Natural killer cell (primary cell): ENCODE measurements at places on chromosomes 13 and 19.

DNA sequence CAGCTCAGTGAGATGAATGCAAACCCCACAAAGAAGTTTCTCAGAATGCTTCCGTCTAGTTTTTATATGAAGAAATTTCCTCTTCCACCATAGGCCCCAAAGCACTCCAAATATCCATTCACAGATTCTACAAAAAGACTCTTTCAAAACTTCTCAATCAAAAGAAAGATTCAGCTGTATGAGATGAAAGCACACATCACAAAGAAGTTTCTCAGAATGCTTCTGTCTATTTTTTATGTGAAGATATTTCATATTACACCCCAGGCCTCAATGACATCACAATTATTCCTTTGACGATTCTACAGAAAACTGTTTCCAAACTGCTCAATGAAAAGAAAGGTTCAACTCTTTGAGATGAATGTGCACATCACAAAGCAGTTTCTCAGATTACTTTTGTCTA is 1819.4 kb downstream of the UQCRFS1 start:
- no peak overlapping the region for H3K4me3 ChIP-seq
- DNase-seq = no peak
- H3K4me1 ChIP-seq = no peaks in the 10 kb centered on the region
- H3K27me3 ChIP-seq = no peaks in the 10 kb centered on the region
- H3K27ac ChIP-seq = no peak overlapping the region

DNA sequence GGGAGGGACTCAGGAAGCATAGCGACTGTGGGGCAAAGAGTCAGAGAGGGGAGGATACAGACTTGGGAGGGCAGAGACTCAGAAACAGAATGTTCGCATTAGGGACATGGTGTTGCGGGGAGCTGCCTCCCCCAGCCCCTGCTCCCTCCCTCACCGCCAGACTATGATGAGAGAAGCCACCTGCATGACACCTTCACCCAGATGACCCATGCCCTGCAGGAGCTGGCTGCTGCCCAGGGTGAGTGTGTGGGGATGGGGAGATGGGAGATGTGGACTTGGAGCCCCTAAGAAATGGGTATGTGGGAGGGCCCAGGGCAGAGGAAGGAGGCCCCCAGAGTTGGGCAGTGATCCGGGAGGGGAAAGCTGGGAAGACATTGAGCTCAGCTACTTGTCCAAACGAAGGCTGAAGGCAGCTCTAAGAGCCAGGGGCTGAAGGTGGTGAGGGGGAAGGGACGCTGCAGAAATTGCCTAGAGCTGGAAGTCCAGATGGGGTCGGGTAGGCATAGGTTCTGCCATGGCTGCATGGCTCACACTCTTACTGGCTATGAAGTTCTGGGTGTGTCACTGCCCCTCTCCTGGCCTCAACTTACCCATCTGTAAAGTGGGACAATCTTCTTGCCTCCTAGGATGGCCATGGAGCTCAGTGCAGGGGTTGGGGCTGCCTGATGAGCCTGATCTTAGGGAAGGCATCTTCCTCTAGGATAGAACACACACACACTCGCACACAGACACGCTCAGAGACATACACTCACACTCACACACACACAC is 1.4 kb downstream of the SPACA6 start:
- H3K36me3 ChIP-seq = no peaks in the 10 kb centered on the region
- H3K4me3 ChIP-seq = no peak overlapping the region
- H3K27ac ChIP-seq = no peak overlapping the region
- peaks cover 13% of the 10 kb centered on the region for H3K4me1 ChIP-seq

DNA sequence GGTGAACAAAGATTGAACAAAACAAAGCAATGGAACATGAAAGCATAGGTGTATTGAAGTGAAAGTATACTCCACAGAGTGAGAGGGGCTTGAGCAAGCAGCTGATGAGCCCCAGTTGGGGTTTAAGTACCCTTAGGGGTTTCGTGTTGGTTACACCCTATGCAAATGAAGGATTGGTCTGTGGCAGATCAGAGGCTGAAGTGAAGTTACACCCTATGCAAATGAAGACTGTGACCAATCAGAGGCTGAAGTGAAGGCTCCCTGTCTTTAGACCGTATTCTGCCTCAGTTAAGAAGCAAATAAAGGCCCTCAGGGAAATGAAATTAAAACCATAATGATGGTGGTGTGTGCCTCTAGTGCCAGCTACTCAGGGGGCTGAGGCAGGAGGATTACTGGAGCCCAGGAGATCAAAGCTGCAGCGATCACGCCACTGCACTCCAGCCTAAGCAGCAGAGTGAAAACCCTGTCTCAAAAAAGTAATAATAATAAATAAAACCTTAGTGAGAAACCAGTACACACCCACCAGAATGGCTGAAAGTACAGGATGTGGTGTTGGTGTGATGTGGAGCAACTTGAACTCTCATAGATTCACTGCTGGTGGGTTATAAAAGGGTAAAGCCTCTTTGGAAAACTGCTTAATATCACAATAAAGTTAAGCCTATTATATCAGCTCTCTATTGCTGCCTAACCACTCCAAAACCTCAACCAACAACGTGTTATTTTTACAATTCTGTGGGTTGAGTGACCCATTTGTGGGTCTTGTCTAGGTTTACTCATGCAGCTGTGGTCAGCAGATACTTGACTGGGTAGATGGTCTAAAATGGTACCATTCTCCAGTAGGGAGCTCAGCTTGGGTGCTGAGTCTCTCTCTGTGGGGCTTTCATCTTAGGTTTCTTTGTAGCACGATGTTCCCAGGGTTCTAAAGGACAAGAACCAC is 12.8 kb upstream of the UPF3A start:
- no peak for DNase-seq
- H3K4me3 ChIP-seq = peak overlapping the region; percentile 29
- peak overlapping the region; percentile 65 for H3K27ac ChIP-seq
- H3K36me3 ChIP-seq = peaks cover 27% of the 10 kb centered on the region
- H3K27me3 ChIP-seq = no peaks in the 10 kb centered on the region
- H3K4me1 ChIP-seq = peaks cover 60% of the 10 kb centered on the region

DNA sequence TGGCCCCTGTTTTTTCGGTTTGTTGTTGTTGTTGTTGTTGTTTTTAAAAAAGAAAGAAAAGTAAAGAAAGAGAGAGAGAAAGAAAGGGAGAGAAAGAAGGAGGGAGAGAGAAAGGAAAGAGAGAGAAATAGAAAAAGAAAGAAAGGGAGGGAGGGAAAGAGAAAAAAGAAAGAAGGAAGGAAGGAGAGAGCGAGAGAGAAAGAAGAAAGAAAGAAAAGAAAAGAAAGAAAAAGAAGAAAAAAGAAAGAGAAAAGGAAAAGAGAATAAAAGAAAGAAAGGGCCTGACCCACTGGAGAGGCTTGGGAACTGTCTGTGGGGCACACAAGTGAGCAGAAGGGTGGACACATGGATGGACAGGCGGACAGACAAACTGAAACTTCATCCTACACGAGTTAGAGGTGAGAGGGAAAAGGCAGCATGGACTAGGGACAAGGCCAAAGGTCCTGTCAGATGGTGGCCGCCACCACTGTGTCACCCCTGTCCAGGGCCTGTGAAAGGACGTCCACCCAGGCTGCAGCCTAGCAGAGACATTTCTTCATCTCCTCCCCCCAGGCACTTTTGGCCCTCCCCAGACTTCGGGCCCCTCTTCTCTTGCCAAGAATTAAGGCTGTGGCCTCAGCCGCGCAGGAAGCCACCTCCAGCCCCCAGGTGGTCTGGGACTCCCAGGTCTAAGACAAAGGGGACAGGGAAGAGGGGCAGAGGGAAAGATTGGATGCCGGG is 9.1 kb upstream of the BCAM start:
- no peak for DNase-seq
- no peak overlapping the region for H3K4me3 ChIP-seq
- no peak overlapping the region for H3K27ac ChIP-seq
- no peaks in the 10 kb centered on the region for H3K27me3 ChIP-seq

DNA sequence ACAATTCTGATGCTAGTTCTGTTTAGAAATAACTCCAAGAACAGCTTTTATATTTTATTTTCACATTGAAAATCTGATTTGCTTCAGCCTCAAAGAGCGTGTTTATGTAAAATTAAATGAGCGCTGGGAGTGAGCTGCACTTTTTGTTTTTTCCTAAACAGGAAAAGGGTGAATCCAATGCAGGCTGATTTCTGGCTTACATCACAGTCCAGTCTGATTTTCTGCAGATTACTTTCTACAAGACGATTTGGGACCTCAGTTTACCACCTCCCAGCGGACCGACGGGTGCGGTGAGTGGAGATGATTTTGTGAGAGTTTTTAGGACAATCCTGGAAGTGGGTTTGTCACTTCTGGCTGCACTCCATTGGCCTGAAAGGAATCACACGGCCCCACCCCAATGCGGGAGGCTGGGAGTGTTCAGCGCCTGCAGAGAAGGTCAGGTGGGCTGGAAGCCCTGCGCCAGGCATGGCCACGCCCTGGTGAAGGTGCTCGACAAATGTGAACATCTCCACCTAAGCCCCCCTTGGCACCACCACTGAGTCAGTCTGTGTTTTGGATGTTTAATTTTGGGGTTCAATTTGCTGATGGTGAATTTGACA is 90.1 kb downstream of the ANKRD10 start:
- no peaks in the 10 kb centered on the region for H3K4me1 ChIP-seq
- DNase-seq = no peak
- no peaks in the 10 kb centered on the region for H3K36me3 ChIP-seq
- no peak overlapping the region for H3K4me3 ChIP-seq
- H3K27ac ChIP-seq = no peak overlapping the region

GRCh38 chr13:23506071-23506806 is 64.0 kb upstream of the TNFRSF19 start:
- DNase-seq = no peak
- no peaks in the 10 kb centered on the region for H3K27me3 ChIP-seq
- H3K36me3 ChIP-seq = no peaks in the 10 kb centered on the region
- H3K4me3 ChIP-seq = no peak overlapping the region

- H3K27ac ChIP-seq = no peak overlapping the region
- no peaks in the 10 kb centered on the region for H3K27me3 ChIP-seq
- no peak overlapping the region for H3K4me3 ChIP-seq
- peaks cover 17% of the 10 kb centered on the region for H3K4me1 ChIP-seq
- no peak for DNase-seq
These were observed 992 bp upstream of the ADGRE1 start for GRCh38 chr19:6886277-6886897.

GRCh38 chr19:6564393-6564792 is 26.6 kb downstream of the CD70 start:
- H3K27me3 ChIP-seq = no peaks in the 10 kb centered on the region
- H3K27ac ChIP-seq = no peak overlapping the region
- H3K4me3 ChIP-seq = no peak overlapping the region

- H3K27ac ChIP-seq = no peak overlapping the region
- H3K27me3 ChIP-seq = no peaks in the 10 kb centered on the region
- no peak overlapping the region for H3K4me3 ChIP-seq
- H3K36me3 ChIP-seq = no peaks in the 10 kb centered on the region
- no peak for DNase-seq
These were observed 40.7 kb upstream of the STARD13 start for GRCh38 chr13:33326246-33326645.

DNA sequence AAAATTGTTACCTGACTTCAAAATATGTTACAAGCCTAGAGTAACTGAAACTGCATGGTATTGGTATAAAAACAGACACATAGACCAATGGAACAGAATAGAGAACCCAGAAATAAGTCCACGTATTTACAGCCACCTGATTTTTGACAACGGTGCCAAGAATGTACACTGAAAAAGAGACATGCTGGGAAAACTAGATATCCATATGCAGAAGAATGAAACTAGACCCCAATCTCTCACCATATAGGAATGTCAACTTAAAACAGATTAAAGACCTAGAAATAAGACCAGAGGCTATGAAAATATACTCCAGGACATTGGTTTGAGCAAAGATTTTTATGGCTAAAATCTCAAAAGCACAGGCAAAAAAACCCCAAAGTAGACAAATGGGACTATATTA is 76.5 kb downstream of the LATS2 start:
- H3K27ac ChIP-seq = no peak overlapping the region
- no peak overlapping the region for H3K4me3 ChIP-seq
- H3K4me1 ChIP-seq = no peaks in the 10 kb centered on the region
- no peak for DNase-seq
- H3K27me3 ChIP-seq = no peaks in the 10 kb centered on the region

DNA sequence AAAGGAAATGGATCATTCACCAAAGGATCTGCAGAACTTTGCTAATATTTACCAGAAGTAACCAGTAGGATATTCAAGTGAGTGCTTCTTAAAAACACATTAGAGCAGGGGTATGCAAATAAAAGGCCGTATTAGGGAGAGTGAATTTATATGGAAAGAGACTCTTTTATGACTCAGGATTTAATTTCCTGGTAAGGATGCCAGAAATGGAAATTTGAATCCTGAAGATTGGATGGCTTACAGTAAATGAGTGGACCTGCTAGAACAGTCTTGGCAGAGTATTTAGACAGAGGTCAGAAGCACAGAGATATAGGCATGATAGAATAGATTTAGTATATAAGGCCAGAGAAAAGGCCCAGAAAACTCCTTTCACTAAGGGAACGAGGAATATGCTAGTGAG is 201.6 kb downstream of the SLITRK5 start:
- no peak overlapping the region for H3K4me3 ChIP-seq
- no peak for DNase-seq
- H3K27me3 ChIP-seq = no peaks in the 10 kb centered on the region
- no peaks in the 10 kb centered on the region for H3K36me3 ChIP-seq
- no peak overlapping the region for H3K27ac ChIP-seq

GRCh38 chr13:24161980-24162525 is 1.5 kb downstream of the SPATA13 start:
- peaks cover 7% of the 10 kb centered on the region for H3K27me3 ChIP-seq
- DNase-seq = no peak
- H3K27ac ChIP-seq = no peak overlapping the region
- H3K36me3 ChIP-seq = no peaks in the 10 kb centered on the region
- H3K4me1 ChIP-seq = peaks cover 24% of the 10 kb centered on the region

- no peaks in the 10 kb centered on the region for H3K36me3 ChIP-seq
- no peak overlapping the region for H3K4me3 ChIP-seq
- H3K27me3 ChIP-seq = no peaks in the 10 kb centered on the region
- H3K4me1 ChIP-seq = no peaks in the 10 kb centered on the region
These were observed 1142.8 kb downstream of the PCDH9 start for GRCh38 chr13:66087269-66087710.

DNA sequence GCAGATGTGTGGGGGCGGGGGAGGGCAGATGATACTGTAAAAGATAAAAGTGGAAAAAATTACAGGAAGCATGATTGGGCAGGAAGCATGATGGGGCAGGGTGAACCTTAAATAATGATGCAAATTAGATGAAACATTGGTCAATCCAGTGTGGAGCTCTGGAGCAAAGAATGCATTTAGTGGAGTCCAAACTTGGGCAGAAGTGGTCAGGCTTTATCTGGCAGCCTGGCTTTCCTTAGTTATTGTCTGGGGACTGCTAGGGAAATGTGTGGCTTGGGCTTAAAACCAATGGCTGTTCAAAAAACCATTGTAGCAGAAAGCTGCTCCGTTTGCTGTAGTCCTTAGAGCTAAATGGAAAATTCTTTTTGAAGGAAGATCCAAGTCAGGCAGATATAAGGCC is 1077.3 kb upstream of the MIR17HG start:
- H3K4me1 ChIP-seq = no peaks in the 10 kb centered on the region
- DNase-seq = no peak
- H3K36me3 ChIP-seq = no peaks in the 10 kb centered on the region
- no peak overlapping the region for H3K4me3 ChIP-seq
- no peak overlapping the region for H3K27ac ChIP-seq

GRCh38 chr13:20420938-20421337 is 104.7 kb downstream of the CRYL1 start:
- H3K27ac ChIP-seq = no peak overlapping the region
- H3K4me3 ChIP-seq = no peak overlapping the region
- peaks cover 1% of the 10 kb centered on the region for H3K27me3 ChIP-seq
- no peak for DNase-seq
